ENCODE measurements at places on chromosomes 7 and 10.
A peak's percentile ranks its signal among the peaks of the same experiment; 100 is the strongest.

DNA sequence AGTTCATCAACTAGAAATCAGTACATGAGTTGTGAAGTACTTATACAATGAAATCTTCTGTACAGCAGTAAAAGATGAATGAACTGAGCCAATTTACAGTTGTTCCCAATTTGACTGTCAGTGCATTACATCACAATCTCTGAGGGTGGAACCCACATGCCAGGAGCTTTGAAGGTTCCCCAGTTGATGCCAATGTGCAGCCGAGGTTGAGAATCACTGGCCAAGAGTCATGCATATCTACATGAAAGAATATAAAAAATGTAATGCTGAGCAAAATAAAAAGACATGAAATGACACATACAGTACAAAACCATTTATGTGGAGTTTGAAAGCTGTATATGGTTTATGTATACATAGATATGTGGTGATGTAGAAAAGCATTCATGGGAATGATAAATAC lies 22.1 kb upstream of the CCNJ start:
- no peak for DNase-seq

GRCh38 chr10:15572531-15573045 lies 147.1 kb downstream of the ITGA8 start:
- no peak for DNase-seq

DNA sequence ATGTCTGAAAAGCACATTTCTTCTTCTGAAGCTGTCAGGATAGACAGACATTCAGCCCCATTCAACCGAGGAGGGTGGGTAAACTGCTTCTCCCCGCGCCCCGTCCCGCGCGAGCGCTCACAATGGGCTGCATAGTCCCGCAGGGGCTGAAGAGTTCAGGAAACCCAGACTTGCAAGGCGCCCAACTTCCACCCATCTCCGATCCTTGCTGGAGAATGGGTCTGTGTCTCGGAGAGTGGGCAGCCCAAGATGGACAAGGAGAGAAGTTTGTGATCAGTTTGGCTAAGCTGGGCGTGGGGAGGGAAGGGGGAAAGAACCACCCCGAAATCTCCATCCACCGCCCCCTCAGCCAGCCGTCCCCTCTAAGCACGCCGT lies 686 bp downstream of the AASS start:
- DNase-seq, result peak; percentile 43

GRCh38 chr10:92574548-92575261 lies 812 bp upstream of the IDE start:
- DNase-seq, result no peak

DNA sequence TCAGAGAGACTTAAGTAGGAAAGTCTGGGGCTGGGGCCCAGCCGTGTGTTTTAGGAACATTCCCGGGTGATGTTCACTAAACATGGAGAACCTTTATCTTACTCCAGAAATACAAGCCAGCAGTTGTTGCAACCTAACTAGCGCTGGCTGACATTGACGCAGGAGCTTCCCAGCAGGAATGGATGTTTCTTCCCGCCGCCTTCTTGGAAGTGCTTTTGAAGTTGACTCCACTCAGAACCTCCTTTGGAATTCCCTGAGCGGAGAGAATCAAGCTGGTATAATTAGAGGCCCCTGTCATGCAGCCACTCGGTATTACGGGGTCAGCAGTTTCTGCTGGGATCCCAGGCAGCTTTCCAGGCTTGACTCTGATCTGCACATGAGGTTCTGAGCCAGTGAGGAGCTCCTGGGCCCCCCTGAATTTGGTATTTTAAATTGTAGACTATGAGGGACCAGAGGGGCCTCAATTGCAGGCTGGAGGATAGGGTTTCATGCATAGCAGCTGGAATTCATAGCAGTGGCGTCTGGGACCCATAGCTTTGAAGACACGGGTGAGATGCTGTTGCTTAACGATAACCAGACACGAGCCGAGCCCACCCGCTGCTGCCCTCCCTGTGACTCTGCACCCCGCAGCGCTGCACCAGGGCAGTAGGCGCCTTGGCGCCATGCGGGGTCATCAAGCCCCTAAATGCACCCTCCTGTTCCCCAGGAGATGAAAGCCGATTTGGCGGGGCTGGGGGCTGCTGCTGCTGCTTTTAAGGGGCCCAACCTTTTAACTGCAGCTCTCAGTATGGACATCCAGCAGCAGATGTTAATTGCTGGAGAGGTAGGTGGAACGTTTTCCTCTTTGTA lies 61.8 kb downstream of the EEPD1 start:
- DNase-seq, result no peak

DNA sequence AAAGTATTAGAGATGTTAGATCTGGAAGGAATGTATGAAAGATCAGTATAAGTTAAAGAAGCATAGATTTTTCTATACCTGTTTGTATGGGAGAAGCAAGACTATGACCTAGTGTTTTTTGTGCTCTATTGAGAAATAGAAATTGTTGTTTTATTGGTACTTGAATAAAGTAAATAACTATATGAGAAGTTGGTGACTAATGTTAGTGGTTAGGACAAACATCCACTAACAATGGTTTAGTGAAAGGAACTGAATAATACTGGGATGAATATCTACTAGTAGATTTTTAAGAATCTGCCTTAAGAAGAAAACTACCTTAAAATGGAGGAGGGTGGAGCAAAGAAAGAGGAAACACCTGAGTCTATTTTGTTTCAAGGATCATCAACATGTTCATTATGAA lies 521.1 kb upstream of the POT1 start:
- no peak for DNase-seq

GRCh38 chr10:53209944-53210611 lies 437.5 kb upstream of the MBL2 start:
- no peak for DNase-seq

Data from mucosa of descending colon (tissue), 3 donors.